ENCODE measurements at places on chromosomes 7 and 10.

- peaks cover 26% of the 10 kb centered on the region for H3K4me1 ChIP-seq
- no peak for DNase-seq
- peaks cover 25% of the 10 kb centered on the region for H3K27me3 ChIP-seq
- no peak overlapping the region for H3K4me3 ChIP-seq
- no peaks in the 10 kb centered on the region for H3K36me3 ChIP-seq
Measured at GRCh38 chr7:98317366-98318040, 36.0 kb downstream of the BRI3 start.

- H3K4me3 ChIP-seq: no peak overlapping the region
- no peaks in the 10 kb centered on the region for H3K36me3 ChIP-seq
- H3K27ac ChIP-seq: no peak overlapping the region
- no peak for DNase-seq
- no peaks in the 10 kb centered on the region for H3K4me1 ChIP-seq
Measured at GRCh38 chr10:118374404-118374803, 32.3 kb upstream of the FAM204A start.

DNA sequence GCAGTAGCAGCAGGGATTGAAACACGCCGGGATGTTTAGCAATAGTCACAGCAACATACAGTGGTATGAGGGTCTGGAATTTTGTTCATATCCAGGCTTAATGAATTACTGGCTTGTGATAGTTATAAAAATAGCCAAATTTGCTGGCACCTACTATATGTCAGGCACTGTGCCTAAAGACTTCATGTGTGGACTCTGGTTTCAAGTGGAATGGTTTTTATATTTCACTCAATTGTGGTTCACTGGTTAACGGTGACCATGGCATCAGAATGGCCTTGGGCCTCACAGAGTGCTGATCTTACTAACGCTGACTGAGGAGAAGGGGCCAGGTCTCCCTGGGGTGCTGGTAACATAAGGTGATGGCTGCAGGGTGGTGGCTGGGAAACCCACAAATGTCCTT is 55.7 kb downstream of the CELF2 start:
- H3K36me3 ChIP-seq: no peaks in the 10 kb centered on the region
- H3K4me1 ChIP-seq: no peaks in the 10 kb centered on the region
- no peak overlapping the region for H3K27ac ChIP-seq
- H3K27me3 ChIP-seq: no peaks in the 10 kb centered on the region
- no peak overlapping the region for H3K4me3 ChIP-seq

DNA sequence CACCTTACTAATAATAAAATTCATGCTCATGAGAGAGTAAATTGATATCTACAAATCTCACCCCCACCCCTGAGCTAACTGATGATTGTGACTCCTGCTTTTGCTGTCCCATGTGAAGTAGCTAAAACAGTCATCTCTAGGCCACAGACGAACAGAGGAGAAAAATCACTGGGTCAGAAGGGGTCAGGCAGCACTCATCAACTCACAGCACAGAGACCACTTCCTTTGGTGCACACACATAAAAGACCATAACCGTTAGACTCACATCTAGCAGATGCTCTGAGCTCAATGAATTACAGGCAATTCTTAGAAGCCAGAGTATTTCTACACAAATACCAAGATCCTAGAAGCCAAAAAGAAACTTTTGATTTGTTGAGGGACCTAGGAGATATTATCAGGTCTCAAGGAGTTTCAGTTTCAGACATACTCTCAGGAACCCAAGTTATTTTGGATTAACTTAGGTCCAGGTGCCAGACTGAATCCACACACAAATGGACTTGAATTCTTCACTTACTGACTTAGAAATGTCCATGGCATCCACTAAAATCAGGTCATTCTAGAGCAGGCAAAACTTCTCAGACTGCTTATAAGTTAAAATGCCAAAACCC is 65.0 kb upstream of the TES start:
- no peak for DNase-seq
- no peak overlapping the region for H3K4me3 ChIP-seq
- no peaks in the 10 kb centered on the region for H3K36me3 ChIP-seq
- peaks cover 22% of the 10 kb centered on the region for H3K4me1 ChIP-seq
- H3K27ac ChIP-seq: no peak overlapping the region

DNA sequence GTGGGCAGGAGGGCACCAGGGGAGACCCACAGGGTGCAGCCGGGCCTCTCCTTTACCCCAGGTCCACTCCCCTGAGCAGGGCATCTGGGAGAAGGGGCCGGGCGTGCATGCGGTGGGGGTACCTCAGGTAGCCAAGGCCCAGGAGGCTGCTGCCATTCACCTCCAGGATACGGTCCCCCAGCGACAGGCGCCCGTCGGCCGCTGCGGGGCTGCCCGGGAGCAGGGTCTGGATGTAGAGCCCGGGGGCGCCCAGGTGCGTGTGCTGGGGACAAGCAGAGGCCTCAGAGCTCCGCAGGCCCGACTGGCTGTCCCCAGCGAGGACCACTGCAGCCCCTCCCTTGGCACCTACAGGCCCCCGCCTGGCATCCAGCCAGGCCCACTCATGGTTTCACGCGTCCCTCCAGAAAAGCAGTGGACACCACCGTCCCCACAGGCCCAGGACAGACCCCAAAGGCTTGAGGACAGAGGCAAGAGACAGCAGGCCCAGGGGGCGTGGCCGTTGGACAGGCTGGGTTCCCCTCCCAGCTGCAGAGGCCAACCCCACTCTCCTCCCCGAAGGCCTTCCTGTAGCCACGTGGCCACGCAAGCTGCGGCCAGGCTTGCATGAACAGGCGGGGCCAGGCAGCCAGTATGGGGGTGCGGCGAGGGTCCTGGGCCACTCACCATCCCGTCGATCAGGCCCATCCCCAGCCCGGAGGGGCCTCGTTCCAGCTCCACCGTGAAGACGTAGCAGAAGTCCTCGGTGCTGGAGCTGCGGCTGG is 24.3 kb downstream of the AP5Z1 start:
- H3K4me3 ChIP-seq: no peak overlapping the region
- no peaks in the 10 kb centered on the region for H3K27me3 ChIP-seq
- no peaks in the 10 kb centered on the region for H3K4me1 ChIP-seq

DNA sequence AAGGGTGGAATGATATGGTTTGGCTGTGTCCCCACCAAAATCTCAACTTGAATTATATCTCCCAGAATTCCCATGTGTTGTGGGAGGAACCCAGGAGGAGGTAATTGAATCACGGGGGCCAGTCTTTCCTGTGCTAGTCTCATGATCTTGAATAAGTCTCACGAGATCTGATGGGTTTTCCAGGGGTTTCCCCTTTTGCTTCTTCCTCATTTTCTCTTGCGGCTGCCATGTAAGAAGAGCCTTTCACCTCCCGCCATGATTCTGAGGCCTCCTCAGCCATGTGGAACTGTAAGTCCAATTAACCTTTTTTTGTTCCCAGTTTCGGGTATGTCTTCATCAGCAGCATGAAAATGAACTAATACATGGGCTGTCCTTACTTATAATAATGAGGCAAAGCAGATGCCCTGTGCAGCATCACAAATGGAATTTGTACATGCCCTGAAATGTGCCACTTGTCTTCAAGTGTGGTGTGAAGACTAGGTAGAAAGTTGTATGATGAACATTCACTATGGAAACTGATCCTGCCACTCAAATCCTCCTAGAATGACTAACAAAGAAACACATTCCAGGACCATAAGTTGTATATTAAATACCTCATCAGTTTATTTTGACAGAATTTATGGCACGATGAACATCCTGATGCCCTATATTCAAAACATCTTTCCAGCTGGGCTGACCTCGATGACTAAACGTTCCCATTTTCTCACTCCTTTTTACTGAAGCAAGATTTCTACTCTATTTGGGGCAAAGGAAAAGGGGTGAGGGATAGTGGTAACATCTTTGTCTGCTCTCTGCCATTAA is 122.8 kb upstream of the CTTNBP2 start:
- no peaks in the 10 kb centered on the region for H3K4me1 ChIP-seq
- no peaks in the 10 kb centered on the region for H3K27me3 ChIP-seq
- H3K36me3 ChIP-seq: no peaks in the 10 kb centered on the region
- H3K27ac ChIP-seq: no peak overlapping the region
